ENCODE measurements at places on chromosomes 1 and 21.

DNA sequence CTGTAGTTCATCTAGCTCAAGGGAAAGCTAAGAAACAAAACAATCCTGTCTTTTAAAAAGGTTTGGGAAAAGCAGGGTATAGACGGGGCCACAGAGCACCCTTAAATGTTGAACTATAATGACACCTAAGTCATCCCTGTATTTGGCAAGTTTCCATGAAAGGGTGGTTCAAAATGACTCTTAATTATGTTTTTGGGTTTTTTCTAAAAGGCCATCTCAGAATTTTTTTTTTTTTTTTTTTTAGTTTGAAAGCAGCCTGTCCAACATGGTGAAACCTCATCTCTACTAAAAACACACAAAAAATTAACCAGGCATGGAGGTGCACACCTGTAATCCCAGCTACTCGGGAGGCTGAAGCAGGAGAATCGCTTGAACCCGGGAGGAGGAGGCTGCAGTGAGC is 22.2 kb downstream of the TOMM20 start:
- DNase-seq = no peak

- DNase-seq = no peak
Observed at GRCh38 chr21:28699596-28700259, 292.9 kb downstream of the LTN1 start.

- DNase-seq = no peak
Observed at GRCh38 chr1:86666368-86666767, 38.0 kb upstream of the SH3GLB1 start.

DNA sequence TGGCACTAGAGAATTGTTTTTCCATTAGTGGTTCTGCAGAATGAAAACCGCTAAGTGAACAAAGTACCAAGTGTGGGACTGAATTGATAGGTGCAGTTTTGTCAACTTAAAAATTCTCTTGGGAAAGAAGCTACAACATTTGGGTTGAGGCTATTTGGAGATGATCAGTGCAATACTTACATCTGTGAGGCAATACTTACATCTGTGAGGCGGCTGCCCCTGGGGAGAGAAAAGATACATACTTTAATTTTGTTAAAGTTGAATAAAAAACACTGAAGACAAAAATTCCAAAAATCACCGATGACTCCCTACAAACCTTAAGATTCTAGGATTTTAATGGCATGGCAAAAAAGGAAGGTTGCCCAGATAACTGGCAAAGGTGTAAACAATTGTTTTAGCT is 1.7 kb downstream of the CFAP410 start:
- no peak for DNase-seq

DNA sequence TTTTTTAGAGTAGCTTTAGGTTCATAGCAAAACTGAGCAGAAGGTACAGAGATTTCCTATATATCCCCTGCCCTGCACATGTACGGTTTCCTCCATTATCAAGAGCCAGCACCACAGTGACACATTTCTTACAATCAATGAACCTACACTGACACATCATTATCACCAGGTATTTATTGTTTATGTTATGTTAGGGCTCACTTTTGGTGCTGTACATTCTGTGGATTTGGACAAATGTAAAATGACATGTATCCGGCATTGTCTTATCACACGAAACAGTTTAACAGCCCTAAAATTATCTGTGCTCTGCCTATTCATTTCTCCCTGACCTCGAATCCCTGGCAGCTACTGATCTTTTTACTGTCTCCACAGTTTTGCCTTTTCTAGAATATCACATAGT is 93.7 kb upstream of the DPH5 start:
- no peak for DNase-seq

DNA sequence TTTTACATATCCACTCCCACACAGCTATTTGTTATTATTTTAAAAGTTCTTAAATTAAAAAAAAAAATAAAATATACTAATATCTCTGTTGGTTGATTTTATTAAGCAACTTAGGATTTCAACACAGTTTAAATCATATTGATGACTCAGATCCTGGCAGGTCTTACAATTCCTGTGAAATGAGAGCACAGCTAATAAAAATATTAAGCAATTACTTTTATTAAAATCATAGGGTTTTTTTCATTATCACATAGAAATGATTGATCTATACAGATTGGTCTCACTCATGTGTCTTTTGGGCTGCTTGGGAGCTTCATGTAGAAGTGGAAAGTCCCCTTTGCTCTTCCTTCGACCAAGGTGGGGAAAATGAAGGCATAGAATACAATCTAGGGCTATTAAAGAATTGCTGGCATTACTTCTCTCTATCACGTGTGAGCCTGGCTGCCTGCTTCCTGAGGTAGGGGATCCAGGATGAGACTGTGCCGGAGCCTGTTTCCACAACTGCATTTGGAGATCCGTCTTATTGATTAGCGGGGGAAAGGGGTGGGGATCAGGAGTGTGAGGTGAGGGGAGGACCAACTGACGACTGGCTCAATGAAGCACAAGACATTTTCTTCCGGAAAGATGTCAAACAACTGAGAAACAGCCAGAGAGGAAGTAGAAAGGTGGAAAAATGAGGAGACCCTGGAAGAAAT is 858.0 kb downstream of the USP25 start:
- DNase-seq = no peak

GRCh38 chr1:87560601-87561360 is 232.1 kb downstream of the LMO4 start:
- DNase-seq = no peak

- no peak for DNase-seq
Observed at GRCh38 chr1:168116327-168116799, 20.4 kb downstream of the GPR161 start.

DNA sequence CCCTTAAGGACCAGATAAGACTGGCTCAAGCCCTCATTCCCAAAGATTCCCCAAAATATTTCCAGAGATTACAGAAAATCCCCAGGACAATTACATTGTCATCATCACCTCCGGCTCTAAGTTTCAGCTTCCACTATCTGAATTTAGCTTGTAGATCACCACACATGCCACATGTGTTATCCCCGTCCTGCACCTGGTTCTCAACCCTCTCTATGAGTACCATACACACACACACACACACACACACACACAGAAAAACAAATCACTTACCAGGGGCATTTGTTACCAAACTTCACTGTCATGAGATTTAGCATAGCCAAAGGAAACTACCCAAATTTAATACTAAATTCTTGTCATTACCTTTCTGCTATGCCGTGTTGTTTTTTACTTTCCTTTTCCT is 15.4 kb upstream of the TSPAN1 start:
- DNase-seq = no peak

DNA sequence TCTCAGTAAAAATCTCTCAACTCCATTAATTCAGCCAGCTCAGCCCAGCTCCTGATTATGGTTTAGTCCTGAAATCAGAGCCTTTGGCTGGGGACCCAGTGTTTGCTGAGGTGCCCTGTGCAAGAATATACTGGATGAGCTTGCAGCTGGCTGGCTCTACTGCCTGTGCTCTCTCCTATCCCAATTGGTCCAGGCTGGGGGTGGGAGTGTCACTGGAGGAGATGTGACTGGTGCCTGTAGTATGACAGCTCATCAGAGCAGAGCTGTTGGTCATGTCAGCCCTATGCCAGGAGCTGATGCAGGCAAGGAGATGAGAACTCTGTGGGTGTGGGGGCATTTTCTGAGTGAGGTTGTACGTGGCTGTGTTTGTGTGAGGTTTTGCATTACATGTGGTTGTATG is 87.0 kb downstream of the TNR start:
- DNase-seq = no peak

DNA sequence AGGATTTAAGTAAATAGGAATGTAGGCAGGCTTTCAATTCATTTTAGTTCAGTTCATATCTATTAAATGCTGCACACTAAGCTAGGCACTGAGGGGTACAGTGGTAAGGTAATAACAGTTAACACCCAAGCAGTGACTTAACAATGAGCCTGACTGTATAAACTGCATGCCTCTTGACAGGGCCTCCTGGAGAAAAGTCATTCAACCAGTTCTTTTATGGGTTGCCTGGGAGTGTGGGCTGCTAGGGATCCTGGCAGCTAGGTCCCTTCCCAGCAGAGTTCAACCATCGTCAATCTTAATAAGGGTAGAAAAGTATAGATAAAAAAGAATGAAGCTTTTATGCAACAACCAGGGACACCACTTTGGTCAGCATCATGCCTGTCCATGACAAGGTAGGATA is 8.1 kb upstream of the ALG14 start:
- DNase-seq = no peak

GRCh38 chr1:159868766-159869165 is 6.3 kb upstream of the VSIG8 start:
- DNase-seq = no peak

DNA sequence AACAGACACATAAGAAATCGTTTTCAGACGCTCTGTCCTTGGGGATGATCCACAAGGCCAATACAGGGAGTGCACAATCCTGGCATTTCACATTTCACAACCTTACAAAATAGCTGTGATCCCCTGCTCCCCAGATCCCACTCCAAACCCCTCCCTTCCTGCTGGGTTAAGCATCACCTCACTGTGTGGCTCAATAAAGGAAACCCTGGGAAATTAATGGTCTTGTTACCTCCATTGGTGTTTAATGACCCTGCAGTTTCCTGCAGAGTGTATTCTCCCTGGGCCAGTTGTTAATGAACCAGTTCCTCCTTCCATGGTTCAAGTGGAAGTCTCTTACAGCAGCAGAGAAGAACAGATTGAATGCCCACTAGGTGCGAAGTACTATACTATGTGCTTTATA is 334.7 kb downstream of the OMA1 start:
- DNase-seq = no peak

DNA sequence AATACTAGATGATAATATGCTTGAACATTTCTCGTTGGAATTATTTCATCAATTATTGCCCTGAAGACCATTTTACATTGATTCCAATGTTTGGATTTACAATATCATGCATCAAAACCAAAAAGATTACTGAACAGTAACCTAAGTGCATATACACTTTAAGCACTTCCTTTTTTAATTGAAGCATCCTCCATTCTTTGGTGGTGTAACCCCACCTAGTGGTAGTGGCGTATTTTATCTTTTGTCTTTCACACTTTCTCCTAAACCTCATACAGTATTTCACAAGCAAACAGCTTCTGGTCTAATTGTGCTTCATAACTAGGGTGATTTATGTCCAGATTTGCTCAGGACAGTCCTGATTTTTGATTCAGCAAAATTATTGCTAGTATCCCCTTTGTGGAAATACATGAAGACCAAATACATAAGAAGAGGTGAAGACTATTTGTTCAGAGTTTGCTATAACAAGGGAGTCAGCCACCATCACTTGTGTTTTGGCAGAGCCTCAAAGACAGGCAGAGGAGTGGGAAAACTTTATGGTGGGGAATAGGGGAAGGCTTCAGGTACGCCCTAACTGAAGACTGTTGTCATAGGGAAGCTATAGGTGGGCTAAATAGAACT is 3.4 kb upstream of the NVL start:
- no peak for DNase-seq

GRCh38 chr21:41817228-41817627 is 50.4 kb upstream of the RIPK4 start:
- no peak for DNase-seq

DNA sequence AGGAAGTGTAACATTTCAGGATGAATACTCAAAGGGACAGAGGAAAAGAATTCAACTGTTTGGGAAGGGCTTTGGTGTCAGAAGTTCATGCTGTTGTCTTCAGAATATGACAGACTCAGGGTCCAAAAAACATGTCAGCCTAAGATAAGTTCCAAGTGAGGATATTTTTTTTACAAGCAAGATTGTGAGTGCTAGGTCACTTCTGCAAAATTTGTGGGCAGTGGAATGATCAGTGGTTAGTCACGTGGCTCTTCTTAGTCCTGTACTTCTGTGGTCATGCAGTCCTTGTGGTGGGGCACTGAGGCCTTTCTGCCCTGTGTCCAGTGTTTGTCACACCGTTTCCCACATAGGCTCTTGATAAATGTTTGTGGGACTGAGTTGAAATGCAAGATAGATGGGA is 5.2 kb downstream of the RGL1 start:
- DNase-seq = no peak

- no peak for DNase-seq
Observed at GRCh38 chr1:85707267-85707989, 805 bp downstream of the ZNHIT6 start.

DNA sequence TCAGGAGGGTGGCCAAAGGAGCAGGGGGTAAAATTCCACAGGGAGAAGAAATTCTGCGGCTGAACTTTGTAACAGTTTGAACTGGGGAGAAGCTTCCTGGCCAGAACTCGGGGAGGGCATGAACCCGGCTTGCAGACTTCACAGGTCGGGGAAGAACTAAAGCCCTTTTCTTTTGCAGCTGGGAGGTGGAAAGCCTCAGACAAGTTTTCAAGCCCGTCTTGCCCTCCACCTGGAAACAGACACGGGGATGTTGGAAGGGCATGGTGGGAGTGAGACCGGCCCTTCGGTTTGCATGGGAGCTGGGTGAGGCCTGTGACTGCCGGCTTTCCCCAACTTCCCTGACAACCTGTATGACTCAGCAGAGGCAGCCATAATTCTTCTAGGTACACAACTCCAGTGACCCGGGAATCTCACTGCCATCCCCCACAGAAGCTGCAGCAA is 11.3 kb downstream of the THEM4 start:
- no peak for DNase-seq

DNA sequence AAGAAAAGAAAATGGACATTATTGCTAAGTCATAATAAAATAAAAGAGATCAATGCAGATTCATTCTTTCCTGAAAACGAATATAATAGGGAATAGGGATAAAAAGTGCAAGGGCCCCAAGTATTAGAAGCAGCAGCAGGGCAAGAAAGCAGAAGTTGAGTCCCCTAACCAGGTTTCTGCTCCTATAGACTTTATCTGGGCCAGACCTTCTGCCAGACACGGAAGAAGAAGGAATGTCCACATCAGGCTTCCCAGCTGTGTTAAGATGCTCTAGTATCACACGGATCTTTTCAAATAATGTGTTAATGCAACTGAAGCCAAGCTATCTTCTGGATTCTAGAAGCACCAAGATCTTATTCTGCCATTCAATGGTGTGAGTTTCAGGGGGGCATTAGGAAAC is 26.9 kb downstream of the CD244 start:
- DNase-seq = no peak

- DNase-seq = no peak
Observed at GRCh38 chr1:19860418-19860817, 21.8 kb upstream of the OTUD3 start.

GRCh38 chr1:85580872-85581801 is 576 bp downstream of the CCN1 start:
- DNase-seq = no peak

Measured in activated T-cell treated with anti-CD3 and anti-CD28 coated beads for 4 hours (primary cell).